ENCODE measurements at places on chromosomes 3 and 15.
A peak's percentile ranks its signal among the peaks of the same experiment; 100 is the strongest.

- no peak for DNase-seq
These were observed 48.6 kb upstream of the C15orf39 start for GRCh38 chr15:75153087-75153486.

GRCh38 chr15:63530235-63530634, 25.8 kb downstream of the USP3 start:
- no peak for DNase-seq

DNA sequence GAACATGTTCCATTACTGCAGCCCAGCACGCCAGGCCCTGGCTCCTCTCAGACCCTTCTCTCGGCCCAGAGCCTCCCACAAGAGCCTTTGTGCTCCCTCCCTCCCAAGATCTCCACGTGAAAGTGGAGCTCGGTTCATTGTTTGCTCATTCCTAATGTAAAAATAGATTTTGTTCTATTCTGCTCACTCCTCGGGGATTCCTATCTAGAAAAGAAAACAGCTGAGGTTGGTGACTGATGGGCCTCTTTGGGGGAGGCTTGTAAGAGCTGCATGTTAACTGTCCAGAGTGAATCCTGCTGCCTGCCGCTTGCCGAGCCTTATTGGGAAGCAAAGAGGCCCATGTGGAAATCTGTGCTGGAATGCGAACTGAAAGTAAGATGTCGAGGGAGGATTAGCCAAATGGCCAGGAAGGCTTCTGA, 267.1 kb downstream of the LRTM1 start:
- DNase-seq: no peak

DNA sequence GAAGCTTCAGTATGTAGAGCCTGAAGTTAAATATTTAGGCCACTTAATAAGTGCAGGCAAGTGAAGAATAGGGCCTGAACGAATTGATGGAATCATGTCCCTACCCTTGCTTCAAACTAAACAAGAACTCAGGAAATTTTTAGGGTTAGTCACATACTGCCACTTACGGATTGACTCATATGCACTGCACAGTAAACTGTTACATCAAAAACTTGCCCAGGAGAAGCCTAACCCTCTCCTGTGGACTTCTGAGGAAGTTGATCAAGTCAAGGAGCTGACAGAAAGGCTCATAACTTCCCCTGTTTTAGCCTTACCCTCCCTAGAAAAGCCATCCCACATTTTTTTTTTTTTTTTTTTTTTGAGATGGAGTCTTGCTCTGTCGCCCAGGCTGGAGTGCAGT, 20.6 kb upstream of the KBTBD12 start:
- DNase-seq: no peak

GRCh38 chr3:15291589-15292541, 40.5 kb downstream of the SH3BP5 start:
- no peak for DNase-seq

- no peak for DNase-seq
These were observed 84.1 kb upstream of the HACD2 start for GRCh38 chr3:123668906-123669305.

DNA sequence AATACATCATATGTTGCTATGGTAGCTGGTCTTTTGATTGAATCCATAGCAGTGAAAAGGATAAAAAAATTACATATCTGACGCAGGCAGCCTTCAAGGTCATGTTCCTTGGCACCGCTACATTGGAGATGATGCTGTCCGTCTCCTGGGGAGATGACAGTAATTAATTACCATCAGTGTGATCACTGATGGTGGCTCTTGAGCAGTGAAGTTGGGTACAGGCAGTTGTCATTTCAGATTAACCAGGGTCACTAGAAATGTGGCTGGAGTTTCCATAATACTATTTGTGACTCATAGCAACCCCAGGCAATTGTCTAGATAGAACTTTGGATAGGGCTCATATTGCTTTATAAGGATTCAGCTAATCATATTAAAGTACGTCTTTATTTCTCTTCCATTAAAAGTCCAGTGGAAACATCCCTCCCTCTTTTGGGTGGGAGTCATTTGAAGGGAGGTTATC, 136.3 kb downstream of the THSD4 start:
- no peak for DNase-seq

DNA sequence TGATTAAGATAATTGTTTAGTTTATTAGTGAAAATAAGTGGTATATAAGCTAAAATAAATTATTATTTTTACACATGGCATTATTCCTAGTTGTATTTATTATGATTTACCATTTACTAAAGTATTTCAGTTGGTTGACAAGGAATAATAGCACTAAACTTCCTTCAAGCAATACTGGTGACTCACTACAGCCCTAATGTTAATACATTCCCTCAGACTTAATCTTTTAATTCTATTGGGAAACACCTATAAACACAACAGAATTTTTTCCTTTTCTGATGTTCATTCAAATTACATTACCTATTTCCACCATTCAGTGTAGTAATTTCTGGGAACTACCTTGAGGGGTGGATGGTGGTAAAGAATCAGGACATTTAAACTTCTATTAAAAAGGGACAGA, 264.0 kb downstream of the TIGIT start:
- DNase-seq: no peak

DNA sequence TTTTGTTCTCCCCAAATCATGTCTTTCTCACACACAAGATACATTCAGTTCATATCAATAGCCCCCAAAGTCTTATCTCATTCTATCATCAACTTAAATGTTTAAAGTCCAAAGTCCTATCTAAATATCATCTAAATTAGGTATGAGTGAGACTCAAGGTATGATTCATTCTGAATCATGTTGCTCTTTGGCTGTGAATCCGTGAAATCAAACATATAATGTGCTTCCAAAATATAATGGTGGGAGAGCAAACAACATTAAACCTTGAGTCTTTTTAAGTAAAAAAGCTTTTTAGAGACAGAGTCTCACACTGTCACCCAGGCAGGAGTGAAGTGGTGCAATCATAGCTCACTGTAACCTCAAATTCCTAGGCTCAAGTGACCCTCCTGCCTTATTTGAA, 139.1 kb downstream of the SAMMSON start:
- DNase-seq: no peak

DNA sequence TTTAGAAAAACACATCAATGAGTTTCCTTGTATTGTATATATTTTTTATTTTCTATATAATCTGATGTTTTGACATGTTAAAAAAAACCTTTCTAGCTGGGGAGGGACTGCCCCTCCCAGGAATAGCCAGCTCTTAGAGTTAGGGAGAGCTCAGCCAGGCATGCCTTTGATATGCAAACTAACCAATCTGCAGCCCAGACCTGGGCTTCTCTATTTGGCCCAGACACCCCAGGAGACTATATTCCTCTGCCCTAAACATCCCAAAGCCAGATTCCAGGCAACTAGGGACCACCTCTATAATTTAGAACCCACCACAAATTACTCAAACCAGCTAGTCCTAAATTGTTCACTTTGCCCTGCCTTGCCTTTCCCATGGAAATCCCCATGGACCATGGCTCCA, 390.9 kb upstream of the ADAMTS9 start:
- DNase-seq: no peak

DNA sequence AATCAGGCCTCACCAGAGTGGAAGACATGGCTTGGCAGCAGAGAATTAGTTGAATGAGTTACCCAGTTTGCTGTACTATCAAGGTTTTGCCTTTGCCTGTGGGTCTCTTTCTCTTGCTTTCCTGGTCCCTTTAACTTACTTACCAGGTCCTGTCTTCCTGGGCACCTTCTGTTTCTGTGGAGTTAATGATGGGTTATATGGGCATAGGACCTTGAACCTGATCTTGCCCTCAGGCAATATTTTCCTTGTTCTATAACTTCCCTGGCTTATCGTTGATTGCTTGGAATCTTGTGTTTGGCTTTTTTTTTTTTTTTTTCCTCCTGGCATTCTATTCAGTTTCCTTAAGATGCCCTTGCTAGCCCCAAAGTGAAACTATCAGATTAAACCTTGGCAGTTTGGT, 106.8 kb downstream of the HHLA2 start:
- no peak for DNase-seq

- DNase-seq: no peak
These were observed 37.8 kb upstream of the TRH start for GRCh38 chr3:129936757-129937156.

- no peak for DNase-seq
These were observed 28.4 kb downstream of the TMEM44 start for GRCh38 chr3:194604837-194605236.

DNA sequence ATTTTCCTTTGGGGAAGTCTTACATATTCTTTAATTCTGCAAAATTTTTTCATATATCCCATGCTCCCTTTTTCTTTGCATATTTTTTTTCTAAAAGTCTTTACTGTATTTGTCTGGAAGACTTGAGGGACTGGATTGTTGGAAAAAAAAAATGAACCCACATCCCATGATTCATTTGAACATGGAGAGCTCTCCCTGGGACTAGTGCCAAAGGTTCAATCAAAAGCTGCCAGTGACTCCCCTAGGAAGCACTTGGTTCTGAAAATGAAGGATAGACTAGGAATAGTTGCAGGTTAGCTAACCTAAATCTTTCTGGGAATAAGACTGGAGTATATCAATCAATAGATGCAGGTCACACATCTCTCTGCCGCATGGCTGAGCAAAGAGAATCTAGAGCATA, 16.4 kb upstream of the BNC1 start:
- no peak for DNase-seq

DNA sequence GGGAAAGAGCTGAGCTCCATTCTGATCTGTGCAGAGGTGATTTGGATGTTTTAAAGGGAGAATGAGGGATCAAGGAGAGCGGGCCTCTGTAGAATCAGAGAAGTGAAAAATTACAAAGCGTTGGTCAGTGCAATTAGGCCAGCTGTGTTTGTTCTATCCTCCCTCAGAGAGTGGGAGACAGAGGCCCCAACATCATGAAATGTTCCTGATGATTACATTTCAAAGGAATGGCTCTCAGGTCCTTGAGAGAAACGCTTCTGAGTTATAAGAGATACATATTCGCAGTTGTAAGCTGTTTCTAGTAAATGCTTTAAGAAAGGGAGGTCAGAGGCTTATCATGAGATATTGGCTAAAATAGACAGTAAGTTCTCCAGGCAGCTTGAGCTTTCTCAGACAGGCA, 15.7 kb upstream of the CAND2 start:
- DNase-seq: no peak

- no peak for DNase-seq
These were observed 165.2 kb downstream of the MECOM start for GRCh38 chr3:169498336-169498735.

GRCh38 chr15:59217876-59218498, 11.3 kb downstream of the LDHAL6B start:
- no peak for DNase-seq

DNA sequence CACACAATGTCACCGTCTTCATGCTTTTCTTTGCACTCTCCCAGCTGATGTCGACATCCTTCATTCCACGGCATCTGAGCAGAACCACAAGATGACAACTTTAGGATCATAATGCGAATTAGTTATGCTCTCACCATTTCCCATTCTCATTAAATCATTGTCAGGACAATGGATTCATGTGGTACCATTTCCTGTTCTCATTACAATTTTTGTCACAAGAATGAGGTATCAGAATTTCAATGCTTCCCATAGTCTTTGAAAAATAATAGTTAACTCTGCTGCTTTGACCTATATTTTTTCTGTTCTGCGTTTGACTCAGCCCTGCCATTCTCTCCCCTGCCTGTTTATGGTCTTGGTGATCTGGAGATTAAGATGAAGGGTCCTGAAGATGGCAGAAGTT, 175.7 kb upstream of the MDFIC2 start:
- DNase-seq: no peak

GRCh38 chr15:74808078-74808839, 4.4 kb upstream of the LMAN1L start:
- DNase-seq: no peak

GRCh38 chr3:41898631-41899030, 63.3 kb downstream of the ULK4 start:
- no peak for DNase-seq

DNA sequence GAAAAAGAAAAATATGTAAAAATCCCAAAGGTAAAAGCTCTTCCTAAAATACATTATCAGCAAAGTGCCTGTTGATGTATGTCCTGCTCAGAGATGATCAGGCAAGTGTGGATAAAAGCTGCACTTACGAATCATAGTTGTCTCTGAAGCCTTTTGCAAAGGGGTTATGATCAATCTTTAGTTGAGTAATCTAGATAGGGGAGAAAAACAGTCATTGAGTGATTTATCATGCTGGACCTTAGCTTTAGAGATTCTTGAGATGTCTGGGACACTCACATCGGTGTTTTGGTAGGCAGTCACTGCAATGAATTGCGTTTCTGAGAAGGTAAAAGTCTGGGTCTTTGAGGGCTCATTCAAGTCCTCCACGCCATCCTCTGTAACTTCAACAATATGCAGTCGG, 3.7 kb downstream of the EOMES start:
- DNase-seq: no peak

GRCh38 chr15:57505056-57505715, 86.5 kb upstream of the MYZAP start:
- DNase-seq: no peak

DNA sequence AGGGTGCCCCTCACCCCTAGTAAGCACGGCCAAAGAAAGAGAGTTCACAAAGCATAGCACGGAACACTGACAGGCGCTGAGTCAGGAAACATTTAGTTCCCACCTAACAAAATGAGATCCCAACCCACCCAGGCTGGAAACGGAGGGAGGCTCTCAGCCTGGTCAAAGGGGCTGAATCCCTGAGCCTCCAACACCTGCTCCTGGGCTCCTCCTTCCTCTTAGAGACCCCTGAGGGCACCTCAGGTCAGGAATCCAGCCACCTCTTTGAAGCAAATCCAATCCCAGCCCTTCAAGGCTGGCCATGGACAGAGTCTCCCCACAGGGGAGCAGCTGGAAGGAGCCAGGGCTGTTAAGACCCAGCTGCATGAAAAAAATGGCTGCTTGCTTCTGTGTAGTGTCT, 154.4 kb upstream of the HES1 start:
- DNase-seq: no peak

DNA sequence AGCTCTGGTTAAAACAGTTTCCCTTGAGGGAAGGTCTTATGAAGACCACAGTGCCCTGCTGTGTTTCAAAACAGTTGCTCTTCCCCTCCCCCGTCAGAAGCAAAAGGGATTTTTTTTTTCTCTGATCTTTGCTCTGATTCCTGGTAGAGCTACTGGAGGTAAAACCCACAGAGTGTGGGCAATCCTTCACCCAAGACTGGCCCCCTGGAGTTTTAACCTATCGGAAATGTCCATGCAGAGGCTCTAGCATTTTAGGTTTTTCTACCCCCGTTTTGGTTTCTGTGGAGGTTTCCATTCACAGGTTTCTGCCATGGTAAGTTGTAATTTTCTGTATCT, 27.7 kb downstream of the GRM2 start:
- DNase-seq: no peak

DNA sequence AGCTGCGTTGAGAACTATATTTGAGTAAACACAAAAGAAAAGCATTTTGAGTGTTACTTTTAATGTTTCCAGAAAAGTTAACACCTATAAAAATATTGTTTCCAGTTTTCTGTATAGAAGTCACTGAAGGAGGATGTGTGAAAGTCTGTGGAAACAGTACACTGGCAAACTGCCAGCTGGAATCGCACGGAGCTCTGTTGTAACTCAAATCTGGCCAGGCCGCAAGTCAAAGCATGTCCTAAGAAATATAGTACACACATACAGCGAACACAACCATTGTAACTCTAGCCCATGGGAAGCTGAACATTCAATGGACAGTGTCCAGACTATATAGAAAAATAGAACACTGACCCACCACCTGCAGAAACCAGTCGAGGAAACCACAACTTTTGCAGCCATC, 657.2 kb downstream of the FHIT start:
- DNase-seq: peak; percentile 6

Measured in NCI-H510A (cell line).